ENCODE measurements at places on chromosomes 7 and 10. TPM values are rescaled to one million over a fixed set of nuclear protein-coding genes. Genes with fewer than 3 reads are reported as not detected.

GJC3 gene
- total RNA-seq = 0.73 TPM

DNA sequence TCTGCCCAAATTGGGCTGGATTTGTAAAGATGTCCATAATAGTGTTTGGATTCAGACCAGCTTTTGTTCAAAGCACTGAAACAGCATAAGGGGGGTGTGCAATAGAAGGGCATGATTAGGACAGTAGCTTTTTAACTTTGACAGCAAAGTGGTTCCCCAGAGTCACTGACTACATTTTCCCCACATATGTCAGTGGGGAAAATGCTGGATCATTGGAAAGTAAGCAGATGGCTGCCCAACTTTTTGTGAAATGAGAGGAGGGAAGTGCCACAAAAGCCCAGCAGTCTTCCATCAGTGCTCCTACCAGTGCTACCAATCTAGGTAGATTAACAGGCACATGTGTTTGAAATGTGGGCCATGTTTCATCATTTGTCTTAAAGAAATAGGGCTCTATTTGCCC lies 162.8 kb downstream of the FZD1 start:
- H3K27ac ChIP-seq = no peak overlapping the region
- H3K27me3 ChIP-seq = peaks cover 5% of the 10 kb centered on the region
- no peak for DNase-seq
- H3K36me3 ChIP-seq = no peaks in the 10 kb centered on the region

- DNase-seq = no peak
- H3K27ac ChIP-seq = no peak overlapping the region
- H3K4me1 ChIP-seq = peaks cover 15% of the 10 kb centered on the region
- peaks cover 2% of the 10 kb centered on the region for H3K36me3 ChIP-seq
- no peaks in the 10 kb centered on the region for H3K27me3 ChIP-seq
Observed at GRCh38 chr10:63489838-63490237, 24.1 kb upstream of the JMJD1C start.

GRCh38 chr7:77687100-77687746 lies 9.0 kb upstream of the RSBN1L start:
- H3K27me3 ChIP-seq = no peaks in the 10 kb centered on the region
- no peak for DNase-seq
- H3K4me3 ChIP-seq = no peak overlapping the region
- peaks cover 21% of the 10 kb centered on the region for H3K4me1 ChIP-seq
- peaks cover 28% of the 10 kb centered on the region for H3K36me3 ChIP-seq
